Fibroblast of mammary gland (primary cell): ENCODE measurements at places on chromosomes 13 and 19.

DNA sequence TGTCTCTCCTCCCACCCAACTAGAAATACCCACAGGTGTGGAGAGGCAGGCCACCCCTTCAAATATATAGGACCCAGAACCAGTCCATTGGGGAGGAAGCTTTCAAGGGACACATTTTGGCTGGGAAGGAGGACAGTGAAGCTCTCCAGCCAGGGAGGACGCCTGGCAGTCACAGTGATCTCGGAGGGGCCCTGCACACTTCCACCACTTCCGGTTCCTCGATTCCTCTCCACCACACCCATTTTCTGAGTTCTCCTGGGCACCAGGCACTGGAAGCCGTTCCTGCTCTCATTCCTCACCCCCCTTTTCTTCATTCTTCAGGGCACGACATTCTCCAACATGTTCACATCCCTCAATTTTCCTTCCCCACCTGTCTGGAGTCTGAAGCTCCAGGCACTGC, 30.4 kb upstream of the CEACAM21 start:
- no peak for DNase-seq

GRCh38 chr13:104898484-104898883, 1637.0 kb downstream of the EFNB2 start:
- DNase-seq, result no peak

GRCh38 chr13:100809129-100809390, 134.5 kb upstream of the TMTC4 start:
- DNase-seq, result no peak

DNA sequence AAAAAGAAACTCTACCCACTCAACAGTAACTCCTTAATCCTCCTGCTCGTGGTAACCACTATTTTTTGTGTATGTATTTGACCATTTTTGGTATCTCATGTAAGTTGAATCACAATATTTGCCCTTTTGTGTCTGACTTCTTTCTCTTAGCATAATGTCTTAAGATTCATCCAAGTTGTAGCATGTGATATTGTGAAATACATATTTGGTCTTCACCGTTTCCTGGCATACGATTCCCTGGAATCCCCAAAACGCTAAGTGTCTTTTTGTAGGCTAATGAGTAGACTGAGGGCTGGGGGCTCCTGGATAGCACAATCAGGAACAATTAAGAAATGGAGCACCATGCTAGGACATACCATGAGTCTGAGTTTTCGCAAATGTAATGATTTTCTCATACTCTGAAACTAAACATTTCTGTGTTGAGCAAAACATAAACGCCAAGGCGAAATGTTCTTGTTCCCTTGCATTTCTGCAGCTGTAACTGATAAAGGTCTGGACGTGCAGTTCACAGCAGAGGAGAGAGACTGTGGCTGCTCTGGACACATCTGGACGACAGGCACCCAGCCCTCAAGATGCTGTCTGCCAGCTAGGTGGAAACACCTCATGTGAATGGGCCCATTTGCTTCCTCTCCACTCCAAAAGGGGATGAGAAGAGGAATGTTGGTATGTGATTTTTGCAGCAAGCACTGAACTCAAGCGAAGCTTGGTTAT, 38.4 kb downstream of the BRD4 start:
- peak; percentile 58 for DNase-seq

DNA sequence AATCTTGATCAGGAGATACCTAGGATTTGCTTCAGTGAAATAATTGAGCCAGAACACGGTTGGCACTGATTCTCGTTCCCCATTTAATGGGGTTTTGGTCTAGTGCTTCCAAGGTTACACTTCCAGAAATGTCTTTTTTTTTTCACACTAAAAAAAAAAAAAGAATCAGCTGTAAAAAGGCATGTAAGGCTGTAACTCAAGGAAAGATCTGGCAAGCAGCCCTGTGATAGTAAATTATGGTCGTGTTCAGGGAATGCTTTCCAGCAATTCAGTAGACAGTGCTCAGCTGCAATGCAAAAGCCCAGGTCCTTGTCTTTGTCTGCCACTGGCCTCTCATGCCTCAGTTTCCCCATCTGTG, 27.2 kb upstream of the NDUFS7 start:
- peak; percentile 44 for DNase-seq

DNA sequence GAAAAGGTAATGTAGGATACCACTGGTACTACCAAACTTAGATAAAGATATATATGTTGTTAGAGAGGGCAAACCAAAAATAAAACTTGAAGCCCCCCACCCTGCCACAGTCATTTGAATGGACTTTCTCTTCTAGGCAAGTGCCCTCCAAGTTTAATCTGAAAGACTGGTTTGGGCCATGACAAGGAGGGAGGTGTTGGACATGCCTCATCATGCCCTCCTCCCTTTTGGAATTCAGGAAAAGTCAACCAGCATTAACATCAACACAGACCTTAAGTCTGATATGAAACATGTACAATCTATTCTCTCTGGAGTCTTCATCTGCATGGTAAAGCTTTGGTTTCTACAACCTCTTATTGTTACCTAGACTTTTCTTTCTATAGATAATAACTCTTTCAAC, 46.3 kb upstream of the GPR12 start:
- no peak for DNase-seq

GRCh38 chr19:31274251-31275067, 74.8 kb downstream of the TSHZ3 start:
- DNase-seq, result no peak

- DNase-seq, result peak; percentile 78
These were observed 105.1 kb downstream of the NUFIP1 start for GRCh38 chr13:44884076-44884729.
